ENCODE measurements at places on chromosomes 4 and X.

DNA sequence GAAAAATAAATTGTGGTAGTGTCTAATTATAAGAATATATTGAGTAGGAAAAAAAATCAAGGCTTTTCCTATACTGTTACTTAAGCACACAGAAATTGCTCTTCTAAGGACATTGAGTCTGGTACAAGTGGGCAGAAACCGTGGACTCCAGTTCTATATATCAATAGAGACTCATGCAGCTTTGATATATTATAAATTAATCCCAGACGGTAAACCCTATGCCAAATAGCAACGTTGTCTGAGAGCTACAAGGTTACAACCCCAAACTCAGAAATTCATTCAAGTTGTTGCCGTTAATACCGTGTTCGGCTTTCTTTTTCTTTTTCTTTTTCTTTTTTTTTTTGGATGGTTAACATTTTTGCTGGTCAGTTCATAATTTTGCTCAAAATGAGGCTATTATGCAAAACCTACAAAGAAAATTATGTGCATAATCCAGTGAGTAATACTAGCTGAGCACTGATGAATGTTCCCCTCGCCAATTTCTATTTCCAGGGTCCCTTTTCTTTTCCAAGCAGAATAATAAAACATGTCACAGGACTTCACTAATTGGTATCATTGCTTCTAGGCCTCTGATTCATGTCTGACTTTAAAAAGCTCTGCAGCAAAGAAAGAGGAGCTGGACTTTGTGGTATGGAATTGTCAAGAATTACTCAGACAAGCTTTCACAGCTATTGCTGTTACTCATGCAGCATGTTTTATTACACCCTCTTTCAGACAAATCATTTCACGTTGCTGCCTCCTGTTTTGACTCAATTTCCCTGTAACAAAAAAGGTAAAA lies 737.7 kb downstream of the NLGN4X start:
- H3K4me1 ChIP-seq: no peaks in the 10 kb centered on the region
- H3K36me3 ChIP-seq: no peaks in the 10 kb centered on the region
- H3K27me3 ChIP-seq: no peaks in the 10 kb centered on the region
- H3K27ac ChIP-seq: no peak overlapping the region
- H3K4me3 ChIP-seq: no peak overlapping the region

GRCh38 chrX:18465051-18465450 lies 39.6 kb downstream of the CDKL5 start:
- no peak for DNase-seq
- no peak overlapping the region for H3K4me3 ChIP-seq
- no peaks in the 10 kb centered on the region for H3K36me3 ChIP-seq
- no peaks in the 10 kb centered on the region for H3K4me1 ChIP-seq
- no peaks in the 10 kb centered on the region for H3K27me3 ChIP-seq

DNA sequence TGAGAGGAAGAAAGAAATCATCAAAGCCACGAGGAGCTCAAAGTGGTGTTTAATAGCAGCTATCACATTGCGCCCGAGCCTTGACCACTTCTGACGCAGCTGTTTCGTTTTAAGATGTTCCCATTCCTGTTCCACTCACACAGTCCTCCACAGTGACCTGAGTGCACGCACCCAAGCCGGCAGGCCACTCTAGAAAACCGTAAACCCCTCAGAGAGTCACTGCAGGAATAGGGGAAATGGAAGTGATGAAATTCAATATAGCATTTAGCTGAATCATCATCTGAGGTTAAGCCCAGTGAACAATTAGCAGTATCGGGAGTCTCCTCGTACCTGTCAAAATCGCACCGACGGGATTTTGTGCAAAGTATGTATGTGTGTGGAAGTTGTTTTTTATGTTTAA lies 17.9 kb upstream of the HAND2 start:
- DNase-seq: no peak
- no peaks in the 10 kb centered on the region for H3K36me3 ChIP-seq

- peak; percentile 28 for DNase-seq
- no peaks in the 10 kb centered on the region for H3K4me1 ChIP-seq
- H3K27ac ChIP-seq: no peak overlapping the region
- no peak overlapping the region for H3K4me3 ChIP-seq
- peaks cover 2% of the 10 kb centered on the region for H3K36me3 ChIP-seq
- H3K27me3 ChIP-seq: peaks cover 2% of the 10 kb centered on the region
These were observed 13.1 kb upstream of the EOLA1 start for GRCh38 chrX:149527705-149528104.

DNA sequence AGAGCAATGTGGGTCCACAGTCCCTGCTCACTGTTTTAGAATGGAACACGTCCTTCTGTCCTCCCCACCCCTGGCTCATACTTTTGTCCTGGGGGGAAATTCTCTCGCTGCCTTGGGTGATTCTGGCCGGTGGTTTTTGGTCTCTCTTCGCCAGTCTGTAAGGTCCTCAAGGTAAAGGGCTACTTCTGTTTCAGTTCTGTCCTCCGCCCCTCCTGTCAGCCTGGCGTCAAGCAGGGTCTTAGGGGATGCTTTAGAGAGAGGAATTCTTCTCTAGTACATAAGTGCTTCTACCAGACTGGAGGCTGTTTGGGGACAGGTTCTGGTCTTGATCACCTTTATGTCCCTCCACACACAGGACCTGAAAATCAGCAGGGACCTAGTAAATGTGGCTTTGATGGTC lies 617 bp upstream of the MRFAP1L1 start:
- H3K4me3 ChIP-seq: peak overlapping the region; percentile 85
- peaks cover 1% of the 10 kb centered on the region for H3K4me1 ChIP-seq
- H3K27ac ChIP-seq: peak overlapping the region; percentile 38
- H3K36me3 ChIP-seq: peaks cover 5% of the 10 kb centered on the region
- DNase-seq: no peak
- H3K27me3 ChIP-seq: no peaks in the 10 kb centered on the region
